ENCODE measurements at places on chromosomes 5 and 9.

DNA sequence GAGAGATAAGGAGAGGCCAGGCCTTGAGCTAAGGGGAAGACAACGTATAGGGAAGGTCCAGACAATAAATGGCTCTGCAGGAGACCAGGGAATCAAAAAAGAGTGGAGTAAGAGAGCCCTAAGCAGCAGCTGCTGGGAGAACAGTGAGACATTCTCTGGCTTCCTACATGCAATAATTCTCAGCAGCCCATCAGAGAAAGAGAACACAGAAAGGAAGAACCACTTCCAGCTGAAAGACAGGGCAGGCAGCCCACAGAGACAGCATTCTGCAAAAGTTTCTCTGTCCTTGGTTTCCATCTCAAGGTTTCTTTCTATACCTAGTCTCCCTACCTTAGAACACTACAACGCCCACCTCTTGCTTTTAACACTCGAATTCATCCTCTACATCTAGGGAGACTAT is 189.9 kb downstream of the DEPDC1B start:
- DNase-seq: no peak

- DNase-seq: no peak
Measured at GRCh38 chr5:135851186-135851914, 16.9 kb downstream of the SLC25A48 start.

DNA sequence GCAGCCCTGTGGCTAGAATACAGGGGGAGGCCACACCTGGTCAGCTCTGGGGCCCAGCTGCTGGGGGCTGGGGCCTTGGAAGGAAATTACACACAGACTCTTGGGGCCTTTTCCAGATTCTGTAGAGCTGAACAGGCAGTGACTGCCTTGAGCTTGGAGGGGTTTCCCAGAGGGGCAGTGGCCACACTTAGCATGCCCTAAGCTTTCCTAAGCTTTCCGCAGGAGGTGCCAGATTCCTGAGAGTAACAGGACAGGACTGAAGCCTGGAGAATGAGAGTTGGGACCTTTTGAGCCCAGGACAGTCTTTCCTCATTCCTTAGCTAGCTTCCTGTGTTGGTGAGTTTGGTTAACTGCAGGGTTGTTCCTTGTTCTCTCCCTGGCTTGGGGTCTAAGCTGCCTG is 1.4 kb downstream of the TBC1D13 start:
- DNase-seq: no peak

DNA sequence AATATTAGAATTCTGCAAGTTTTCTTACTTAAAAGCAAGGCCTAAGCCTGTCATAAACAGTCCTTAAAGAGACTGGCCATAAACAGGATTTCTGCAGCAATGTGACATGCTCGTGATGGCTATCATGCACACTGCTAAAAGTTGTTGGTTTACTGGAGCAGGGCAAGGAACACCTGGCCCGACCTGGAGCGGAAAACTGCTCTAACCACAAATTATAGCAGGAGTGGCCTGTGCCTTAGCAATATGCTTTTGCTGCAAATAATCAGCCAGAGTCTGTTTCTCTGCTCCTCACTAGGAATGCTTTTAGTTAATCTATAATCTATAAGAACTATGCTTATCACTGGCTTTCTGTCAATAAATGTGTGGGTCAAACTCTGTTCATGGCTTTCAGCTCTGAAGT is 322.9 kb upstream of the RPS23 start:
- DNase-seq: no peak

DNA sequence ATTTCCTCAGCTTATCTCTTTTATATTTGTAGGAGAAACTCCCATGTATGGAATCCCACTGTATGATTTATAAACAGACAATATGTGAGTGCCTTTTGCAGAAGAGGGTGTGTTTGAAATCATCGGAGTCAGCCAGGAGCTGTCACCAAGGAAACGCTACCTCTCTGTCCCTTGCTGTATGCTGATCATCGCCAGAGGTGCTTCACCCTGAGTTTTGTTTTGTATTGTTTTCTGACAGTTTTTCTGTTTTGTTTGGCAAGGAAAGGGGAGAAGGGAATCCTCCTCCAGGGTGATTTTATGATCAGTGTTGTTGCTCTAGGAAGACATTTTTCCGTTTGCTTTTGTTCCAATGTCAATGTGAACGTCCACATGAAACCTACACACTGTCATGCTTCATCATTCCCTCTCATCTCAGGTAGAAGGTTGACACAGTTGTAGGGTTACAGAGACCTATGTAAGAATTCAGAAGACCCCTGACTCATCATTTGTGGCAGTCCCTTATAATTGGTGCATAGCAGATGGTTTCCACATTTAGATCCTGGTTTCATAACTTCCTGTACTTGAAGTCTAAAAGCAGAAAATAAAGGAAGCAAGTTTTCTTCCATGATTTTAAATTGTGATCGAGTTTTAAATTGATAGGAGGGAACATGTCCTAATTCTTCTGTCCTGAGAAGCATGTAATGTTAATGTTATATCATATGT is 18.0 kb upstream of the CTSL start:
- DNase-seq: no peak

DNA sequence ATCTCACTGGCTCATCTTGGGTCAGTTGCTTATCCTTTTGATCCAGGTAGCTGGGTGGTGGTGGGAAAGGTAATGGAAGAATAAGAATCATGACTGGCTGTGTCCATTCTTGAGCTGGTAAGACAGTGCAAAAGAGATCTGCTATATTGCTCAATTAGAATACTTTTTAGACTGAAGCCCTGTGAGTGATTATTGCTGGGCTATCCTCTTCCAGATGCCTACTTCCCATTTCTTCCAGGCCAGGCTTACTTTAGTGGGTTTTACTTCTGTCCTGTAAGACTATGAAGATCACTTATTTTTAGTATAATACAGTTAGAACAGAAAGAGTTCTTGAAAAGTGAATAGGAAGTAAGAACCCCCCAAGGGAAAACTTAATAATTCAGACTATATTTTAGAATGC is 7.2 kb downstream of the MARCHF6 start:
- DNase-seq: no peak

DNA sequence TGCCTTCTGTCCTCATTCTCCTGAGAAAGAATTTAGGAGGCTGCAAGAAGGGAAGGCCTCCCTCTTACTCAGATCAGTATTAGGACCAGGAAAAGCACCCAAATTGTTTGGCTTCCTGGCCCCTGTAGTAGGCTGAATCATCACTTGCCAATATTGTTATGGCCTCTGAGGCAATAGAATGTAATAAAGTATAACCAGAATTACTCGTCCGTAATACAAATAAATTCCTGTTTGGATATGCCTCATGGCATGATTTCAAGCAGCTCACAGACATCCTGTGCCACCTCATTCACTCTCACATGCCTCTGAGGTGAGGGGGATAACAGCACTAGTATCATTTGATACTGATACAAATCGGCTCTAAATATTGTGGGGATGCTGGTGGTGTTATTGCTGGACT is 427.3 kb downstream of the ISL1 start:
- no peak for DNase-seq

DNA sequence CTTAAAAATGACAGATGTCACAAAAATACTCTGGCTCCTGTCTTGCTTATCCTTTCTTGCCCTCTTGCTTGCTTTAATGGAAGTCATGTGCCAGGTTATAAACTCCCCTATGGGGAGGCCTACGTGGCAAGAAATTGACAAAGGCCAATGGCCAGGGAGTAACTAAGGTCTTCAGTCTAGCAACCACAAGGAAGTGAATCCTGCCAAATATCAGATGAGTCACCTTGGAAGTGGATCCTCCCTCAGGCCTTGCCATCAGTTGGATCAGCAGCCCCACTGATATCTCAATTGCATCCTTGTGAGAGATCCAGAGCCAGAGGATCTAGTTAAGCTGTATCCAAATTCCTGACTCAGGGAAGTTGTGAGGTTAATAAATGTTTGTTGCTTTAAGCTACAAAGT is 82.8 kb downstream of the CAAP1 start:
- no peak for DNase-seq

DNA sequence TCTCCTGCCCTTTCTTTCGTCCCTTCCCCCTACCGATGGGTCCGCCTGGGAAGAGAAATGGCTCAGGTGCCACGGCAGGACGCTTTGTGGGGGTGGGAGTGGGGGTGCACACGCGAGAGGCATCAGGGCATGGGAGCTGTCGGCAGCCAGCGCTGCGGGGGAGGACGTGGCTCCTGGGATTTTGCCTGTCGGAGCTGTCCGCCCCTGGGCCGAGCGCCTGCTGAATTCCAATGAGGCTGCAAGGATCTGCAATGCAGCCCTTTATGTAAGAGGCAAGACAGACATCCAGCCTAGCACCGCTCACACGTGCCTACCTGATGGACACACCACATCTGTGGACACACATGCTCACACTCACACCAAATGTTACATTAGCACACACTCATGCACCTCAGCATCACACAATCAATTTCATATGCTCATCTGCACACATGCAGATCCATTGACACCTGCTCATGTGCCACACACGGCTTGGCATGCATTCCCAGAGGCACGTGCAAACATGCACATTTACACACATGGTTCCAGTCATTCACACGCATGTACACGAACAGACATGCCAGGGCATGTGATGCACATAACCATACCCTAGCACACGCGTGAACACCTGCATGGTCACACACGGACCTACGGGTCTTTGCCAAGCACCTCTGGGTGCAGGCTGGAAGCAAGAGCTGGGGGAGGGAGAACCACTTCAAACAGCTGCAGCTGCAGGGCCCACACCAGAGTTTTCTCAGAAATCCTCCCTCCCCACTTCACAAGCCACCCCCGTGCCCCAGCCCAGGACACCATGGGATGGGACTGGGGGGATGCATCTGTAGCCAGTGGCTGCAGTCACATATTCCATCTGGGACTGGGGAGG is 1.4 kb downstream of the GRIN1 start:
- no peak for DNase-seq

DNA sequence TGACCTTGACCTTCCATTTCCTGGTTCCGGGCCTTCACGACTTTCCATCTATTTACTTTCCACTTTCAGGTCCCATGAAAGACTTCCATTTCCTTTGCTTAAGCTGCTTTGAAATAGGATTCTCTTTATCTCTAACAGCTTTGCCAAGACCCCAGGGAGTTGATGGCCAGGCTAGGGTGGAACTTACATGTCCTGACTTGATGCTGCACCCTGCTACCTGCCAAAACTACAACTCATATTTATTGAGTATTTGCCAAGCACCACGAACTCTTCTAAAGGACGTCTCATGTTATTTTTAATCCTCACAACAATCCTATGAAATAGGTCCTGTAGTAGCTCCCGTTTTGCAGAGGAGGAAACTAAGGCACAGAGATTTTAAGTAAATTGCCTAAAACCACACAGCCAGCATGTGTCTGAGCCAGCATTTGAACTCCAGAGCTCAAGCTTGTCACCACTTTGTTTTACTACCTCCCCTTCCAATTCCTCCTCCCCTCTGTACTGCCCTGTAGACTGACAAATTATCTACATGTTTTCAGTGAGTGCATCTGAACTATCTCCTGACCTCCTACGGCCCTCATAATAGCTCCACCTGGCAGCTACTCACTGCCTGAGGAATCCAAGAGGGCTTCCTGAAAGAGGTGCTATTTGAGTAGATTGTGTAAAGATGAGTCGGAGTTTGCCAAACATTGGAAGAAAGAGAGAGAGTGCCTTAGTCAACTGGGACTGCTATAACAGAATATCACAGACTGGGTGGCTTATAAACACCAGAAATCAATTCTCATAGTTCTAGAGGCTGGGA is 38.4 kb upstream of the SMIM23 start:
- no peak for DNase-seq

DNA sequence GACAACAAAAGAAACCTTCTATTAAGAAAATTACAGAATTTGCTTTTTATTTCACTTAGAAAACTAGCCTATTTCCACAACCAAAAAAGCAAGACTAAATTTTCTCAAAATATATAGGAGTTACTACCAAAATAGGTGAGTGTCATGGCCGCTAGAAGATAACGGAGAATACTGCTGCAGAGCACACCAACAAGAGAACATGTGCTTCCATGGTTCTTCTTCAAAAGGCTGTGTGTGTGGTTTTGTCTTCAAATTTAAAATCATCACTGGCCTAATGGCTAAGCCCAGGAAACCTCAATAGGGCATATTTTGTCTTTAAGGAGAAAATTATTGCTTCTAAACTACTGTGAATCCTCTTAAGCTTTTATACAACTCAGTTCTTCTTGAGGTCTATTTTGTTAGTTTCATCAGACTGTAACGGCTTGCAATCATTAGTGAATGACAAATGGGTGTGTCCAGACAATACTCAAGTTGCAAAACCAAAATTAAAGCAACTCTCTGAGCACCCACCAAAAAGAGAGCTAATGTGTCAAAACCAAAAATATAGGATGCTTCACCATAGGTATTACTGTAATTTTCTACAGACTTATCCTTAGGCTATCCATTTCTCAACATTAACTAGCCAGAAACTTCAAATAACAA is 3.3 kb downstream of the SETX start:
- no peak for DNase-seq

- no peak for DNase-seq
Measured at GRCh38 chr5:96247708-96248107, 185.3 kb downstream of the PCSK1 start.

- DNase-seq: no peak
Measured at GRCh38 chr5:142314109-142314508, 10.7 kb downstream of the SPRY4 start.

DNA sequence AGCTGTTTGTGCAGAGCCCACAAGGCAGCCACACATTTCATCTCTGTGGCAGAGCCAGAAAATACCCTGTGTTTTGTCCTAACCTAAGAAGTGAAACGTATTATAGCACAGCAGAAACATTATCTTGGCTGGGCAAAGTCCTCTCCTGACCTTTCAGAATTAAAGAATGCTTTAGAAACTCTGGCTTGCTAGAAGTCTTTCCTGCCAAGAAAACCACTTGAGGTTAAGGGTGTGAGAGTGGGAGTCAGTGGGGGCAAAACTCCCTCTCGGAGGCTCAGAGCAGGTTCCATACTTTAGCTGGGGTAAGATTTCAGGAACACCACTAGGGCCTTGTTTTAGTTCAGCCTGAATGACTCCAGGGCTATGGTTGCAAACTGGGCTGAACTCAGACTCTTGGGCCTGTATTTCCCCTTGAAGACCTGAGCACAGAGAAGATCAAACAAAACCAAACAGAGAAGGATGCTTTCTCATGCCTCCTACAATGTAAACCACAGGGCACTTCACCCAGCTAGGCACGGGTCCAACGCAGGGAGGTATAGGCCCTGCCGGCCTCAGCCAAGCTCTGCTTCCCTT is 48.0 kb downstream of the ZNF366 start:
- DNase-seq: no peak

DNA sequence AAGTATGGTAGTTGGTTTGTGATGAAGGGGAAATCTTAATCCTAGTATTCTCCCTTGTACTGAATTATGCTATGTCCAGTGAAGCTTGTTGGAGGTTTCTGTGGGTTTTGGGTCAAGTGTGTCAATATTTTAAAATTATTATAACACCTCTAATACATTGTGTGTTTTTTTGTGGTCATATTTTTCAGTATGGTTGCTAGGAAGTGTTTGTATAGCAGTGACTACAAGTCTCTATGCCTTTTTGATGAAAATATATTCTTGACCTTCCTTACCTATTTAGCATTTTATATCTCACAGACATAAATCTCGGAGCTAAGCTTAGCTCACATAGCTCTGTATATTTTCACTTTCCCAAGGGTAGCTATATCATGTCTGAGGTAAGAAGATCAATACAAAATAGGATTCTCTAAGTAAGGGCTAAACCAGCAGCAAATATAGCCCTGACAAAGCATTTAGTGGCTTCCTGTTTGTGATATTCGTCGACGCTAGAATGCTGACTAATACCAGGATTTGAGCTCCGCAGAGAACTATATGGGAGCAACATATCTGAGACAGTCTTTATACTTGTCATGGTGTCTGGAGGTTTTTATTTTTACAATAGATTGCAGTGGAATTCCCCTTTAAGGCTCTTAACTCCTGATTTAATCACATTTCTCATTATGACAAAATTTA is 82.3 kb downstream of the MACIR start:
- DNase-seq: no peak

Measured in NT2/D1 (cell line).